HuH-7.5 (cell line): ENCODE measurements at places on chromosomes 16 and 17.

DNA sequence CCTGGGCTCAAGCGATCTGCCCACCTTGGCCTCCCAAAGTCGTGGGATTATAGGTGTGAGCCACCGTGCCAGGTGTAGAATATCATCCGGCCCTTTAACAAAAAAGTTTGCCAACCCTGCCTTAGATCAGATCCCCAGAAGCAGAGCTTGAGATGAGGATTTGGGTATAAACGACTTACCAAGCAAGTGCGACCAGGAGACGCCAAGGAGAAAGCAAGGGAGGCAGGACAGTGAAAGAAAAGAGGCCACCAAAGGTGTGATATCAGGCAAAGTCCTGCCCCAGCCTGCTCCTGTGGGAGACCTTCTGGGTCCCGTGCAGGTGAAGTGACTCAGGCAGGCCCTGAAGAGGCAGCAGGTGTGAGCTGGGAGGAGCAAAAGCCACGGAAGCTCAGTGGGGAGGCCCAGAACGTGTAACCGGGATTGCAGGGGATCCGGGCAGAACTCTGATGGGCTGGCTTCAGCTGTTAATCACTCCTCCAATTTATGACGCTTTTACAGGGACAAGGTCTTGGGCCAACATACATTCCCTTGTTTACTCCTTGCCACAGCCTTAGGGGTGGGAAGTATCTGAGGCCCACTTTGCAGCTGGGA lies 14.1 kb upstream of the CALB2 start:
- DNase-seq = no peak

GRCh38 chr17:61450641-61451537 lies 1.3 kb upstream of the TBX4 start:
- DNase-seq = no peak

GRCh38 chr17:73142872-73143381 lies 21.9 kb upstream of the SSTR2 start:
- DNase-seq = no peak

- no peak for DNase-seq
Observed at GRCh38 chr16:56886296-56886695, 21.3 kb downstream of the SLC12A3 start.

DNA sequence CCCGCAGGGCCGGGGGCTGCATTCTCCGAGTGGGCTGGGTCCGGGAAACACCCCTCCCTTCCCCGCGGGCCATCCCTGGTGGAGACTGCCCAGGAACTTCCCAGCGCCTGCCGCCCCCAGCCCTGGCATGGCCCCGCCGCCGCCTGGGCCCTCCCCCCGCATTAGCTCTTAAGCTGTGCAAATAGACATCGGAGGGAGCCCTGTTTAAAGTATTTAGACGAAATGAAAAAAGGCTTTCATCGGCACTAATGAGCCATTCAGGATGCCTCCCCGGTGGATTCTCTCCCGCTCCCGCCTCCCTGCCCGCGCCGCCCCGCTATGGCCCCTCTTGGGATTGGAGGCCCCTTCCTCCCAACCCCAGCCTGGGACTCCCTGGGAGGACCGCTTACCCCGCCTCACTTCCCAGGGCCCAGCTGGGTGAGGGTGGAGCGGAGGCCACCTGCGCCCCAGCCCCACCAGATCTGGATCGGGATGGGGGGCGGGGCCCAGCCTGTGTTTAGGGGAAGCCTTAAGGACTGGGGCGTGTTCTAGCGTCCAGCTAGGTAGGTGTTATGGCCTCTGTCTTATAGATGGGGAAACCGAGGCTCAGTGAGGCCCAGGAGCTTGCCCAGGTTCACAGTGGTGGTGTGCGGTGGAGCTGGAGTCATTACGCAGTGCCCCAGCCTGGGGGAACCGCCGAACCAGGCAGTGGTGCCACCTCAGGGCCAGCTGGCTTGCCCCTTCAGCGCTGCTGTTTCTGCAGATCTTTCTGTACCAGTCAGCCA lies 19.7 kb downstream of the SEZ6 start:
- DNase-seq = no peak

DNA sequence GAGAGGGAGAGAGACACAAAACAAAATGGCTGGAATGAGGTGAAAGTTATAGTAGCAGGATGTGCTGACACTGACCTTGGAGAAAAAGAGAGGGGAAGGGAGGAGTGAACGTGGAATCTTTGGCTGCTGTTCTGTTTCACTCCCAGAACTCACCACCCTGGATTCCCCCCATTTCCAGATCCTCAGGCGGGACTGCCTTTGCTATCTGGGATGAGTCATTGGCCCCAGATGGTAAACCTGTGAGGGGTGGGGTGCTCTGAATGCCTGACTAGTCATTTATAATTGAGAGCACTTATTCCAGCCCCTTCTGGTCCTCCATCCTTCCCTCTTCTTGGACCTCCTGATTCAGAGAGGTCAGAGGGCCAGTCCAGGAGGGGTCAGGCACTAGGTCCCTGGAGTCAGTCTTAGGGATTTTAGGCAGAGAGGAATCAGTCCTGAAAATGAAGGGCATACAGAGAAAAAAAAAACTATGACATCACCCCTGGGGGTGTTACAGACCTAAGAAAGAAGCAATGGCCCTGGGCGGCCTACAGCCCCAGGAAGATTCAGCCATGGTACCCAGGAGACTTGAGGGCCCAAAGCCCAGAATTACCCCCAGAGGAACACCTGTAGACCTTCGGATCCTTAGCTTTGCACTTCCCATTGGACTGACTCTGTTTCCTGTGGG lies 2.2 kb upstream of the ZG16 start:
- no peak for DNase-seq

DNA sequence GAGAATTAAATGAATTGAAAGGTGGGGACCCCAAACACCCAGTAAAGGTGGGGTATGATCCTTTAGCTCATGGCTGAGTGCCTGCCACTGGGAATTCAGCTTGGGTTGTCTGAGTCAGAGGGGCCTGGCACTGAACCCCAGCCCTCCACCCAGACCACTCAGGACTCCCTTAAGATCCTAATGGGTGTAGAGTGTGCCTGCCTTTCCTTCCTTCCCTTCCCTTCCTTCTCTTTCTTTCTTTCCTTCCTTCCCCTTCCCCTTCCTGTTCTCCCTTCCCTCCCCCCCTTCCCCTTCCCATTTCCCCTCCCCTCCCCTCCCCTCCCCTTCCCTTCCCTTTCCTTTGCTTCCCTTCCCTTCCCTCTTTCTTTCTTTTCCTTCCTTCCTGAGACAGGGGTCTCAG lies 29.9 kb upstream of the GNA13 start:
- DNase-seq = no peak

DNA sequence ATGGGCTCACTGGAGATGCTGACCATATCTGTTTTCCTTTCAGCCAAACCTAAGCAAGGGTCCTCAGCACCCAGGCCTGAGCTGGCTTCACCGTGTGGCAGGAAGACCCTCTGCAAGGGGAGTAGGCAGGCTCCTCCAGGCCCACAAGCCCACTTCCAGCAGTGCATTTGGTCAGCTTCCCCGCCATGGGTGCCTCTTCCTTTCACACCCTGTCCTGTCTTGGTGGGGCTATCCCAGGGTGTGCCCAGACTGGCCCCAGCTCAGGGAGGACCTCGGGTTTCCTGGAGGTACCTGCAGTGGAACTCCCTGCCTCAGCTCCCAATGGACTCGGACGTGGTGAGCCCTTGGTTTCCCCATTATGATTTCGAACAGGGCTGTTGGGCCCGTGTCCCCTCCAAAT lies 12.7 kb upstream of the KRTAP17-1 start:
- DNase-seq = no peak

DNA sequence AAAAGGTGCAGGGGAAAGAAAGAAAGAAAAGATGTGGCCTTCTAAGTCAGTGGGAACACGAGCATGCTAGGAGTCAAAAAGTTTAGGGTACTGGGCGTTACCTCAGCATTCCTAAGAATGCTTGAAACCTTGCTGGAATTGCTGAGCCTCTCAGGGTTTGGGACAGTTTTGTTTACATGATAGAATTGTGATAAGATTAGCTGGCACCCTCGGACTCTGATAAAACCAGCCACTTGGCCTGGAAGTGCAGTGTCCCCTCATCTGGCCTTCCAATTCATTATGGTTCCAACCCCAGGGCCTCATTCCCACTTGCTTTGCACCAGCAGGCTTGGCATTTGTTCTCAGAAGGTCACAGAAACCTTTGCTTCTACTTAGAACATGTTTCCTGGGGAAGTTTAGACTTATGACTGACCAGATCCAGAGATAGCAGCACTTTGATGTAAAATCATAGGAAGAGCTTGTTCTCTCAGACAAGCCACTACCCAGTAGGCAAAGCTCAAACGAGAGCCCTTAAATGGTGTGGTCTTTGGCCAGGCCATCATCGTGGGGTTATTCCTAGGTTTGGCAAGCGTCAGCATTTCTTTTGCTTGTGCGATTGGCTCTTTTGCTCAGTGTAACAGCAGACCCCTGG lies 8.0 kb downstream of the SGF29 start:
- no peak for DNase-seq

- no peak for DNase-seq
Observed at GRCh38 chr17:34156741-34157589, 98.1 kb upstream of the CCL2 start.

- no peak for DNase-seq
Observed at GRCh38 chr17:43334738-43335402, 63.9 kb upstream of the ARL4D start.

DNA sequence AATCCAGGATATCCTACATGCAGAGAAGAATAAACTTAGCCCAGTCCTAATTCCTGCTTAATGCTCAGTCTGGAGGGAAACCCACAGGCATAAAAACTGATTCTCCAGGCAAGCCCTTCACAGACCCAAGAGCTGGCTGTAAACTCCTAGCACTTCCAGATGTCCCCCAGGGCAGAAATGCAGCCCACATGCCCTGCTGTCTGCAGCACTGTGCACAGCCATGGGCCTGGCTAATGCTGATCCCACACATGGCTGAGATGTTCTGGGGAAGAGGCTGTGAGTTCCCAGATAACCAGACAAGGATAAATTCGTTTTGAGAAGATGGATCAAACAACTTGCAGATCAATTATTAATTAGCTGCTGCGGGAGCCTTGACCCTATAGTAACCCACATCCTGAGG lies 148.4 kb downstream of the AATF start:
- no peak for DNase-seq

DNA sequence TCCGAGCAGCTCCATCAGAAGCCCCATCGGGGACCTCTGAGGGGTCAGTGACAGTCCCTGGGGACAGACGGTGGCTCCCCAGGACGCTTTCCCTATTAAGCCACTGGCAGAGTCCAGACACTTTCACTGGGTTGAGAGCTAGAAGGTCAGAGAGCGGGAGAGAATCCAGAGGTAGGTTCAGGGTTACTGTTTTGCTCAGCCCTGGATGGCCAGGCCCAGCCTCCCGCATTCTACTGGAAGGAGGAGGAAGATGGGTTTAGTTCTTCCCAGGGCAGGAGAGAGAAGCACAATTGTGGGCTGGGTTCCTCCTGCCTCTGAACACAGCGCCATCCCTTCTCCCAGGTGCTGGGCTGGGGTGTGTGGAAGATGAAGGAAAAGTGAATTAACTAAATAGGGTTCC lies 452.8 kb downstream of the SLC39A11 start:
- peak; percentile 44 for DNase-seq

DNA sequence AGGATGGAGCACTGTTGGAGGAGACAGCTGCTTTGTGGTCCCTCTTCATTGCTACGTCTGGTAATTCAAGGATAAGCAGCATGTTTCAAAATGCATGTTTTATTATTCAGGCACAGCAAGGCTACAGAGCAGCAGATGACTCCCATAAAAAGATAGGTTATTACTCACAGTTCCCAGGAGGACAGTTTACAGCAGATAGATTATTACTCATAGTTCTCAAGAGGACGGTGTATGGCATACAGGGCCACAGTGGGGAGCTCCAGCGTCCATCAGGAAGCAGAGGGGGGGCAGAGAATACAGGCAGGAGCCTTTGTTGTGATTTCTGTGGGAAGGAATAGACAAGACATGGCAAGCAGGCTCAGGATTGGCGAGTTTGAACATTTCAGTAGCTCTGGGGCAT lies 72.9 kb downstream of the DNAH9 start:
- no peak for DNase-seq

GRCh38 chr17:55158439-55158838 lies 106.3 kb upstream of the HLF start:
- DNase-seq = no peak

- no peak for DNase-seq
Observed at GRCh38 chr16:78689536-78689935, 590.1 kb downstream of the WWOX start.
